Activated CD8-positive, alpha-beta memory T cell treated with anti-CD3 and anti-CD28 coated beads, Interleukin-2, amount 10 ng/mL, durations not matched to agents 7 days and 5 days (primary cell): ENCODE measurements at places on chromosomes 7 and 10. TPM values are rescaled to one million over a fixed set of nuclear protein-coding genes. Genes with fewer than 3 reads are reported as not detected.

- H3K27ac ChIP-seq = peak overlapping the region; percentile 28
- peaks cover 5% of the 10 kb centered on the region for H3K4me1 ChIP-seq
- DNase-seq = no peak
- H3K4me3 ChIP-seq = no peak overlapping the region
- H3K27me3 ChIP-seq = peaks cover 91% of the 10 kb centered on the region
These were observed 10.2 kb downstream of the EN2 start for GRCh38 chr7:155467846-155468784.

ADRA2A gene
- not detected for total RNA-seq

GRCh38 chr7:8197994-8198698, 63.8 kb downstream of the ICA1 start:
- peaks cover 17% of the 10 kb centered on the region for H3K27me3 ChIP-seq
- H3K4me3 ChIP-seq = peak overlapping the region; percentile 20
- H3K4me1 ChIP-seq = peaks cover 70% of the 10 kb centered on the region
- peaks cover 28% of the 10 kb centered on the region for H3K36me3 ChIP-seq
- H3K27ac ChIP-seq = peak overlapping the region; percentile 62

- H3K27me3 ChIP-seq = peaks cover 78% of the 10 kb centered on the region
- peak; percentile 57 for DNase-seq
- H3K36me3 ChIP-seq = no peaks in the 10 kb centered on the region
These were observed 10.0 kb upstream of the TLX1 start for GRCh38 chr10:101120884-101121653.

LOXL4 gene
- total RNA-seq = not detected

- H3K27me3 ChIP-seq = no peaks in the 10 kb centered on the region
- no peak overlapping the region for H3K27ac ChIP-seq
- H3K4me3 ChIP-seq = no peak overlapping the region
- peaks cover 18% of the 10 kb centered on the region for H3K36me3 ChIP-seq
- DNase-seq = no peak
- H3K4me1 ChIP-seq = peaks cover 30% of the 10 kb centered on the region
These were observed 1.3 kb upstream of the POT1 start for GRCh38 chr7:124930655-124931597.

CLDN4 gene
- total RNA-seq = 0.12 TPM

GRCh38 chr7:97430006-97430405, 301.9 kb upstream of the TAC1 start:
- no peaks in the 10 kb centered on the region for H3K27me3 ChIP-seq
- H3K36me3 ChIP-seq = no peaks in the 10 kb centered on the region
- DNase-seq = no peak

- DNase-seq = no peak
- H3K4me1 ChIP-seq = no peaks in the 10 kb centered on the region
- H3K4me3 ChIP-seq = no peak overlapping the region
- no peak overlapping the region for H3K27ac ChIP-seq
These were observed 925.1 kb upstream of the CELF2 start for GRCh38 chr10:10092581-10092980.

DNA sequence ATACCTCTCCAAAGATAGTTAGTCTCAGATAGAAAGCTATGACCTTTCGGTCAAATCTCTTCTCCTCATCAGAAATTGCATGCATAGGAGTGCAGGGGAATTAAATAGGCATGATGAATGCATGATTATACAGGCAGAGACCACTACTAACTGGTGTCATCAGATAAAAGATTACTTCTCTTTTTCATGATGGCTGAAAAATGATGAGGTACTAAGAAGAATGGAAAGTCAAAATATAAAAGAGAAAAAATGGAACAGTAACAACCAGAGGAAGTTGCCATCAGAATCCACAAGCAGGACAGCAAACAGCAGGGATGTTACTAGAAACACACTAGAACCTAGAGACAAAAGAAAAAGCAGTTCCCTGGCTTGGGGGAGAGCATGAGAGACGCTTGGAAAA, 31.6 kb downstream of the CTTNBP2 start:
- no peak overlapping the region for H3K27ac ChIP-seq
- no peak for DNase-seq

DNA sequence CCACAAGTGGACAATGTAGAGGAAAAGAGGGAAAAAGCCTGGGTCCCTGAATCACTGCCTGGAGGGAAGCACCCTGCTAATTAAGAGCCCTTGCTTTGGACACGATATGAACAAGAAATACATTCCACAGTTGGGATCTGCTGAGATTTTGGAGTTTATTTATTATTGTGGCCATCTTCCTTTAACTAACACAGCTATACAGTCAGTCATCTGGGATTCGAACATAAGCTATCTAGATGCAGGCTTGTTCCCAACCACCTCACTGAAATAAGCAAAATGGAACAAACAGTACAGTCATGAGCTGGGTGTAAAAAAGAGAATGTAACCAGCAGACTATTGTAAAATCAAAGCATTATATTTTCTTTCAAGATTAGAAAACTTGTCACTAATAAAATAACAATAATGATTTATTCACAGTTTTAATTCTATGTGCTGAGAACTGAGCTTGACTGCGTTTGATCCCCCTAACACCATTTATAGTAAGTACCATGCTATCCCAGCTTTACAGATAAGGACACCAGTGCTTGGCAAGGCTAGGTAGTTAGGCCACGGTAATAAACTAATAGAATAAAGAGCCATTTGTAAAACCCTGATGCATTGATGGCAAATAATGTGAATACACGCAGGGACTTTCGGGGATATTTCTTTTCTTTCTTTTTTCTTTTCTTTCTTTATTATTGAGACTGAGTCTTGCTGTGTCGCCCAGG, 223.8 kb upstream of the KLF6 start:
- H3K27me3 ChIP-seq = peaks cover 3% of the 10 kb centered on the region
- no peaks in the 10 kb centered on the region for H3K36me3 ChIP-seq
- no peak for DNase-seq
- peaks cover 13% of the 10 kb centered on the region for H3K4me1 ChIP-seq
- no peak overlapping the region for H3K4me3 ChIP-seq

EMX2 gene
- total RNA-seq = not detected

DNA sequence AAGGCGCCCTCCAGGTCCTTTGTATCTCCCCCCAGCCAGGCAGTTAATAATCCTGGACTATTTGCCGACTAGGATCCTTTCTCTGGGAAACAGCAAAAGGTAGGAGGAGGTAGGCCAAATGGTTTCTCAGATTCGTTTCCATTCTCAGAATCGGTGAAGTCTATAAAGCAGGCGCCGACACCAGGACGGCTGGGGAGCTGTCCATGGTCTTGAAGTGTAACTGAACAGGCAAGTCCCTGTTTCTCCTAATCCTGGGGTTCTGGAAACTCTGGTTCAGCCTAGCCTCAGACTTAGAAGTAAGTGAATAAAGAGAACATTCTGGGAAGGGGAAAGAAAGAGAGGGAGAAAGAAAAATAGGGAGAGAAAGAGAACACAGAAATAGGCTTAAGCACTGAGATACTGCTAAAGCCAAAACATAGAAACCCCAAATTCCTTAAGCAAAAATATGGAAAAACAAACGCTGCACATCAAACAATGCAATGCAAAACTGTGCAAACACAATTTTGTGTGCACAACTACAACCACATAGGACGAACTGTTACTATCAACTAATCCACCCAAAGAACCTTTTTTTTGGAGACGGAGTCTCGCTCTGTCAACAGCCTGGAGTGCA, 11.1 kb upstream of the INA start:
- H3K4me1 ChIP-seq = peaks cover 2% of the 10 kb centered on the region
- no peaks in the 10 kb centered on the region for H3K36me3 ChIP-seq
- H3K27me3 ChIP-seq = peaks cover 34% of the 10 kb centered on the region
- no peak overlapping the region for H3K4me3 ChIP-seq
- peak; percentile 65 for DNase-seq
- no peak overlapping the region for H3K27ac ChIP-seq

DNA sequence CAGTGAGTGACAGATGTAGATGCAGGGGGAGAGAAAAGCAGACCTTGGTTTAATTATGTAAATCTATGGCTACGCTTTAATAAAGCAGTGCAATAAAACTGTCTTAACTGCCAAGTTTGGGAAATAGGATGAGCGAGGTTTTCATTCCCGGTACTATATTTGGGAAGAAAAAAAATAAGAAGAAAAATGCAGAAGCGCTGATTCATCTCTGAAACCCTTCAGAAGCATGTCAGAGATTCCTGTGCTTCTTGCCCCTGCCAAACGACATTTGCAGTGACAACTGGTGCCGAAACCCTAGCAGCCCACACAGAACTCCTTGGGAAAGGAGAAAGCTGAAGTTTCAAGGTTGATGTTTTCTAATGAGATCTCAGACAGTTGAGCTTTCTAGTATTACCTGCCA, 380.7 kb downstream of the REEP3 start:
- H3K36me3 ChIP-seq = no peaks in the 10 kb centered on the region
- H3K27ac ChIP-seq = no peak overlapping the region
- H3K27me3 ChIP-seq = peaks cover 3% of the 10 kb centered on the region
- no peaks in the 10 kb centered on the region for H3K4me1 ChIP-seq
- DNase-seq = no peak

DNA sequence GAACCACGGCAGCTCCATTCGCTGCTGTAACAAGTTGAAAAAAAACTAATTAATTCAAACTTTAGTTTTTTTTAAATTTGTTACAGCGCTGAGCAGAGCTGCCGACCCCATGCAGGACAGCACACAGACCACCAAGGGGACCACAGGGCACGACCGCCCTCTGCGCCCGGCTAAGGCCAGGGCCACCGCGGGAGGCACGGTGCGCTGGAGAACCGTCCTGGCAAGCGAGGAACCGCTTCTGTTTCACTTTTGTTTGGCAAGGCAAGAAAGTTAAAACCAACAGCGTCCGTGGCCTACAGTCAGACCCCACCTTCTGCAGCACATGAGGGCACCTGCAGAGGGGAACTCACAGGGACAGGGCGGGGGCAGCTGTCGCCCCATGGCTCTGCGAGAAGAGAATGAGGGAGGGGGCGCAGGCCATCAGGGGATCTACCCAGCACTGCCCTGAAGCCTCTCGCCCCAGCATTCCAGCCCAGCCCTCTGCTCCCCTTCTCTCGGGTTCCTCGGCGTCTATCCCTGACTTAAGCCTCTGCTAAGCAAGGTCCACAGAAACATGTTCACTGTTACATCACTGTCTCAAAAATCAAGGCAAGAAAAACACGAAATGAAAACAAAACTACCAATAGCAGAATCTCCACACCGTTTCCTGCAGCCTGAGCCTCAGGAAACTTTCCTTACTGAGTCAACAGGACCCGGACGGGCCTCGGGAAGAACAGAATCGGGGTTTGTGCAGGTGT, 204.4 kb downstream of the DIP2C start:
- peaks cover 8% of the 10 kb centered on the region for H3K4me1 ChIP-seq
- DNase-seq = peak; percentile 61
- peak overlapping the region; percentile 72 for H3K4me3 ChIP-seq
- H3K36me3 ChIP-seq = no peaks in the 10 kb centered on the region
- peaks cover 3% of the 10 kb centered on the region for H3K27me3 ChIP-seq

GRCh38 chr10:110969183-110969582, 49.8 kb downstream of the SHOC2 start:
- no peaks in the 10 kb centered on the region for H3K27me3 ChIP-seq
- H3K36me3 ChIP-seq = peaks cover 32% of the 10 kb centered on the region
- no peak overlapping the region for H3K4me3 ChIP-seq

- no peak overlapping the region for H3K27ac ChIP-seq
- no peaks in the 10 kb centered on the region for H3K36me3 ChIP-seq
- no peaks in the 10 kb centered on the region for H3K27me3 ChIP-seq
- H3K4me1 ChIP-seq = no peaks in the 10 kb centered on the region
- DNase-seq = no peak
These were observed 688.9 kb upstream of the POT1 start for GRCh38 chr7:125618516-125618915.

DNA sequence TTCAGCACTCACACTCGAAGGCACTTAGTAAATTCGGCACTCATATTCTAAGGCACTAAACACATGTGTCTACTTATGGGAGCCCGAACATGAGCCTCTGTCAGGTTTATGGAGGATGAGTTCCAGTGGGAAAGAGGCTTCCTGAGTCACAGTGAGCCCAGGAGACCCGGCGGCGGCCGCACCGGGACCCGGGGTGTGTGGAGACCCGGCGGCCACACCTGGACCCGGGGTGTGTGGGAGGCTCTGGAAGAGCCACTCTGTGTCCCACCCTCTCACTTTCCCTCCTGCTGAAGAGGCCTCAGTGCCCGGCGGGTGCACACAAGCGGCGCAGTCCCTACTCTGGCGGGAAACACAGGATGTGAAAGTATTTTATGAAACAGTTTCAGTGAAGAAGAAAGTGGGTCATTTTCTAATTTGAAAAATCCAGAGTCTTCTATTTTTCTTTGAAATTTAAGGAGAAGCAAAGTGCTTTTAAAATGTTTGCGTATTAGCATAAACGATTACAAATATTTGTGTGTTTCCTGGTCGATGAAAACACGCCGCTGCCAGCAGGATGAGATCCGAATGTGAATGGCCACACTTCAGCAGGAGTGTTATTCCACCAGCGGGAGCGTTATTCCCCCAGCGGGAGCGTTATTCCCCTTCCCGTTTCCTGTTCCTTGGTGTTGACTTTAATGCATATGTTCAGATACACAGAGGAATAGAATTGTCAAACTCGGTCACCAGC, 625.1 kb downstream of the DNAJB6 start:
- H3K36me3 ChIP-seq = no peaks in the 10 kb centered on the region
- H3K4me3 ChIP-seq = no peak overlapping the region
- H3K27ac ChIP-seq = no peak overlapping the region
- no peaks in the 10 kb centered on the region for H3K4me1 ChIP-seq
- no peak for DNase-seq

AMPH gene
- not detected for total RNA-seq

DNA sequence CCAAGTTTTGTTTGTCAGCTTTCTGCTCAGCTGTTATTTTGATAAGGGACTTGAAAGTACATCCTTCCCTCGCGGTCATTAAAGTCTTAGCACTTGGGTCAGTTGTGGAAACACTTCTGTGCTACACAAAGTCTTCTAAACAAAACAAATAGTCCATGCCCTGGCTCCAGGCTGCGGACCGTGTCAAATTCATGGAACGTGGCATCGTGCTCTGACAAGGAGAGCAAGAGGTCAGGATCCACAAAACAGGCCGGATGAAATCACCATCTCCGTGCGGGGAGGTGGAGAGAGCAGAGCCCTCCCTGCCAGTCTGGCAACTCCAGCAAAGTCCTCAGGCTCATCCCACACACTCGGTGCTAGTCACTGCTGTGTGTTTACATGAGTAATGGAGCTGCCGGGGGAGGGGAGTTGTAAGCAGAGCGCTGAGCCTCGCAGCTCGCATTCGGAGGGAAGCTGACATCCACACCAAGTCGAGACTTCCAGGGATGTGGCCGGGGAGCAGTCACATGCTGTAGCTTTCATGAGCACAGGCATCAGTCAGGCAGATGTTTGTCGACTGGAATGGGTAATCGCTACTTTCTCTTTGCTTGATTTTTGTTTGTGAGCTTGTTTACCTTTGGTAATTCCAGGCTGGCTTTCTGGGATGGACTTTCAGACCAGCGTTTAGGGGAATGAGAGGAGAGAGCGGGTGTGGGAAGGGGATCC, 147.6 kb downstream of the ARID5B start:
- H3K4me3 ChIP-seq = peak overlapping the region; percentile 83
- H3K27ac ChIP-seq = peak overlapping the region; percentile 99
- peak; percentile 79 for DNase-seq
- H3K36me3 ChIP-seq = peaks cover 60% of the 10 kb centered on the region
- H3K27me3 ChIP-seq = no peaks in the 10 kb centered on the region

- DNase-seq = no peak
- no peaks in the 10 kb centered on the region for H3K36me3 ChIP-seq
- H3K4me3 ChIP-seq = no peak overlapping the region
- no peak overlapping the region for H3K27ac ChIP-seq
- no peaks in the 10 kb centered on the region for H3K4me1 ChIP-seq
These were observed 130.8 kb downstream of the ZNF467 start for GRCh38 chr7:149642589-149642988.
